ENCODE measurements at places on chromosomes 13 and 19.

DNA sequence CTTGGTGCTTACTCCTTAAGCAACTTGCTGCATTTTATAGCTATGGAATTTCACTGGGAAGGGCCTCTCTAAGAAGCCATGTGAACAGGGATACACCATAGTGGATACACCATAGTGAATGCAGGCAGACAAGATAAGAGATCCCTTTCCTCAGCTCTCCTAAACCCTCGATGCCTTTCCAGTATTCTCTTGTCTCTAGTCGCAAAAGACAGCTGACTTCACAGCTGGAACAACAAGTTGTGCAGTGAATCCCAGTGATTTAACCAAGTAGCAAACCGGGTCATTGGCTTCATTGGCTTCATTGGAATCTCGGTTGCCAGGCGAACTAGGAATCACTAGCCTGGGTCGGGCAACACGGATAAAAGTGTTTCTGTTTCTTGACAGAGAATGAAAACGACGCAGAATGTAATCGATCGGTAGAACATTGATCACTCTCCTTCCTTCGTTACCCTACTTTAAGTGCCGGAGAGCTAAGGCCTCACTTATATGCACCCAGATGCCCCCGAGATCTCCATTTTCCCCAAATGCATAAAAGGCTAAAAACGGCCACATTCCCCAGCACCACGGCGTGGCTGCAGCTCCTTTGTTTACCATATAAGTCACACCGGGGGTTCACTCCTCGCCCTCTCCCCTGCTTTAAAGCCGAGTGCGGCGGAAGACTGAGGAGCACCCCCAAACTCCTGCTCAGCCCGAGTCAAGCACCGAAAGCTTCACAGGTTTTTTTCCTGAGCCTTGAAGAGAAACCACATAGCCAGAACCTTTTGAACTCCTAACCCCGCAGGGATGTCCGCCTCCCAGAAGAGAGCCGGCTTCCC, 674 bp downstream of the TRPC4 start:
- no peak for DNase-seq

DNA sequence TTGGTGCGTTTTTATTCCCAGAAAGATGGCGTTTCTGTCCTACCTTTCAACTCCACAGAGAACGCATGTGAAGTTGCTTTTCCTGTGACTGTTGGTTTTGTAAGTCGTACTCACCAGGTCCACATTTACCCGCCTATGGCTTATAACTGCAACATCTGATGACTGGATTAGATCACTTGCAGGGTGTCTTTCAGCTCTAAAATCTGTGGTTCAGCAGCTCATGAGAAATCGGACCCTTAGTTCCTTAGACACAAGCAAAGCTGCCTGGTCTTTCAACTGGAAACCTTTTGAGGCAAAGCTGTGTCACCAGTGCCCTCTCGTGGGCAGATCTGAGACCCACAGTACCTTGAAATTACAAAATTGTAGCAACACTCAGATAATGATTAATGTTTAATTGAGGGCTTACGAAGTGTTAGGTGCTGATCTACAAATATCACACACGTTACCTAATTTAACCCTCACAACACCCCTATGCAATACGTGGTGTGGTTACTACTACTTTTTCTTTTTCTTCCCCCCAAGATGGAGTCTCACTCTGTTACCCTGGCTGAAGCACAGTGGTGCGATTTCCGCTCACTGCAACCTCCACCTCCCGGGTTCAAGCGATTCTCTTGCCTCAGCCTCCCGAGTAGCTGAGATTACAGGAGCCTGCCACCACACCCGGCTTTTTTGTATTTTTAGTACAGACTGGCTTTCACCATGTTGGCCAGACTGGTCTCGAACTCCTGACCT, 65.4 kb downstream of the RUBCNL start:
- peak; percentile 91 for DNase-seq

DNA sequence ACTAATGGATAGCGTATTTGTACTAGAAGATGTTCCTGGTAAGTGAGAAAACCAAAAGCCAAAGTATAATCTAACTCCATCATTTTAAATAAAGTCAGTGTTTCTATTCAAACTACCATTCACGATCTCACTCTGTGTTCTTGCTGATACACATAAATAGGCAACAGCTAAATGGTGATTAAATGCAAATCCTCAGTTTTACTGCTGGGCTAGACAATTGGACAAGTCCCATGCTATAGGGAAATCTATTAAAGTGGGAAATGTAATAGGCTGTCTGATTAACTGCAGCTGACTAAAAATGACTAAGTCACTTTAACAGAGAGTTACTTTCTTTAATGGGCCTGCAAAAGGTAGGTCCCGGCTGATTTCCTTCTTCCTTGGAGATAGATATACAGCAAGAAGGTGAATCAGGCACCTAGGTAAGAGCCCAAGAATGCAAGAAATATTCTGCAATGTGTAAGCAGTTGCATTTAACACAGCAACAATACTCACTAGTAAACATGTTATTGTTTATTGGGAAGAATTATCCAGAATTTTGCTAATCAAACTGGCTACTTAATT, 298.4 kb downstream of the SLITRK6 start:
- DNase-seq = no peak

DNA sequence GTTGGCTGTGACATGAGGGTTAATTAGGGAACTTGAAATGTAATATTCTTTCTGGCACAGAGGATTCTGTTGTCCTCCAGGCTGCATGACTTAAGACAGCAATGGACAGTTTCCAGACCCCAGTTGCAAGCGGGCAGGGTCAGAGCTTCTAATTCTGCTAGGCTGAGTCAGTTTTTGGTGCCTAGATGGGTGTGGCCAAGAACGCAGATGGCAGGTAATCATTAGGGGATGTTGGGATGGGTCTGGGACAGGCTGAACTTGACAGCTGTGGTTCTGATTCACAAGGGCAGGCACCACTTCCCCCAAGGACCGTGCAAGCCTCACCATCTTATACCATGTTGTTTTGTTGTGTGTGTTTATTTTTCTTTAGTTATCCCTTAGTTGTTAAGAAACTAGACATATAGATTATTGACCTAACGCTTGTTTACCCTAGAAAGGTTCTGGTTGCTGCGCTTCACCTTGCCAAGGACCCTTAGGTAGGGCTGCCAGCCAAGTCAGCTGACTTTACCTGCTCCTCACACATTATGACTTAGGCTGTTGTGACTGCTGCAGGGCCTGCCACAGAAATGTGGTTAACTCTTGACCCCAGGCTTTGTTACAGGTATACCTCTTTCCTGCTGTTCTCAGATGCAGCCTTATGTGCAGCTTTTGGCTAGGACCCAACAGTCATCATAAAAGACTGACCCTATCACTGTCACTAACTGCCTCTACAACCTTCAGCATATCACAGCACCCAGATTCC, 117.7 kb upstream of the KLF12 start:
- DNase-seq = no peak

GRCh38 chr19:1650650-1651567, 1.5 kb downstream of the TCF3 start:
- peak; percentile 8 for DNase-seq

- peak; percentile 13 for DNase-seq
These were observed 2.9 kb downstream of the TGFB1 start for GRCh38 chr19:41350735-41351338.

DNA sequence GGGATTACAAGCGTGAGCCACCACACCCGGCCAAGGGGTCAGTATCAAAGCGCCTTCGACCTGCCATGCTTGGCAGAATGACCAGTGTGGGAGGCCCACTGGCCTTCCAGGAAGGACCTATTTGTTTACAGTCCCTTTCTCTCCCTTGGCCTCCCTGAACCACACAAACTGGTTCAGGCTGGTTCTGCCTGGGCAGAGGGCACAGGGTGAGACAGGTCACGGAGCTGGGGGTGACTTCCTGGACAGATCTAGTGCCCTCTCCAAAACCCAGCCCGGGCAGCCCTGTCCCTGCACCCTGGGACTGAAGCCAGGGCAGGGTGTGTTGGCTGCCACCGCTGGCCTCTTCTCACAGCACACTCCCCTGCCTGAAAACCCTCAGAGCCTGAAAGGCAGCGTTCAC, 11.3 kb downstream of the PLEKHF1 start:
- no peak for DNase-seq

- no peak for DNase-seq
These were observed 216 bp downstream of the SH2D3A start for GRCh38 chr19:6767081-6767356.

GRCh38 chr19:7982651-7983099, 22.8 kb downstream of the ELAVL1 start:
- no peak for DNase-seq

DNA sequence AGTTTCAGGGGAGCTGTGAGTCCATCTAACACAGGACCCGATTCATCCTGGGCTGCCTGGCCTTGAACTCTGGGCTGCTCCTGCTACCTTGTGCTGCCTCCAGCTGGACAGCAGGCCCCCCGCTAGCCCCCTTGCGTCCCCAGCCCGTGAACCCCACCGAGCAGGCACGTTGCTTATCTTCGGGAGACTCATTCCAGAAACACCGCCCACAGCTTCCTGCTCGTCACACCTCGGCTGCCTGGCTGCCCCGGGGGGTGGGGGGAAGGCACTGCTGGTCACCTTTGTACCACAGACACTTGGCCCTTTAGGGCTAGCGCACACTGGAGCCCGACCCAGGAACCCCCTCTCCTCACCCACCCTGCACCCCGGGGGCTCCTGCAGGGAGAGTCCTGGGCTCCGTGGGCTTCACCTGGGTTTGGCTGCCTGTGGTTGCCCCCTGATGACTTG, 48.1 kb downstream of the CRTC1 start:
- DNase-seq = no peak

DNA sequence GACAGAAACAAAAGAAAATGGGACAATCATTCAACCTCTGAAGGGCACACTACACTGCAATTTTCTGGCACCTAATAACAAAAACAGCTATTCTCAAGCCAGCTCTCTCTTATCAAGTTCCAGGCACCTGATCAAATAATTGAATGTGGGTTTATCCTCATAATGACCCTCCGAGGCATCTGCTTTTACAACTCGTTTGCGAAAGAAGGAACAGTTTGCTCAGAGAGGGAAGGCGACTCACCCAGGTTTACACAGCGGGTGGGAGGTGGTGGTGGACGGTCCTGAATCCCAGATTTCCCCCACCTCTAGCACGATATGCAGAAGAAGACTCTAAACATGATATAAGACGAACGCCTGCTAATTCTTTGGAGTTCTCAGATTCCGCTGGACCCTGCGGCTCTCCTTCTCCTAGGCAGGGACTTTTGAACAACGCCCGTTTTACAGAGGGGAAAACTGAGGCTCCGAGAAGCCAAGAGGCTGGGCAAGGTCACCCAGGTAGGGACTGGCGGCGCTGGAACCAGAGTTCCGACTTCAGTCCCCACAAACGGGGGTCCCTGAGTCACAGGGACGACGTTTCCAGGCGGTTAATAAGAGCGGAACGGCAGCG, 641 bp downstream of the SGTA start:
- DNase-seq = peak; percentile 31
